ENCODE measurements at places on chromosomes 16 and 17.
A peak's percentile ranks its signal among the peaks of the same experiment; 100 is the strongest.

GRCh38 chr17:63387656-63388340 is 58.3 kb downstream of the CYB561 start:
- DNase-seq: no peak

- no peak for DNase-seq
Measured at GRCh38 chr17:36504156-36504545, 17.7 kb downstream of the ZNHIT3 start.

- no peak for DNase-seq
Measured at GRCh38 chr16:3120435-3120834, 8.0 kb downstream of the ZNF205 start.

- no peak for DNase-seq
Measured at GRCh38 chr17:62164747-62165722, 100.0 kb upstream of the MED13 start.

GRCh38 chr17:57995076-57995956 is 7.3 kb upstream of the VEZF1 start:
- DNase-seq: peak; percentile 39

DNA sequence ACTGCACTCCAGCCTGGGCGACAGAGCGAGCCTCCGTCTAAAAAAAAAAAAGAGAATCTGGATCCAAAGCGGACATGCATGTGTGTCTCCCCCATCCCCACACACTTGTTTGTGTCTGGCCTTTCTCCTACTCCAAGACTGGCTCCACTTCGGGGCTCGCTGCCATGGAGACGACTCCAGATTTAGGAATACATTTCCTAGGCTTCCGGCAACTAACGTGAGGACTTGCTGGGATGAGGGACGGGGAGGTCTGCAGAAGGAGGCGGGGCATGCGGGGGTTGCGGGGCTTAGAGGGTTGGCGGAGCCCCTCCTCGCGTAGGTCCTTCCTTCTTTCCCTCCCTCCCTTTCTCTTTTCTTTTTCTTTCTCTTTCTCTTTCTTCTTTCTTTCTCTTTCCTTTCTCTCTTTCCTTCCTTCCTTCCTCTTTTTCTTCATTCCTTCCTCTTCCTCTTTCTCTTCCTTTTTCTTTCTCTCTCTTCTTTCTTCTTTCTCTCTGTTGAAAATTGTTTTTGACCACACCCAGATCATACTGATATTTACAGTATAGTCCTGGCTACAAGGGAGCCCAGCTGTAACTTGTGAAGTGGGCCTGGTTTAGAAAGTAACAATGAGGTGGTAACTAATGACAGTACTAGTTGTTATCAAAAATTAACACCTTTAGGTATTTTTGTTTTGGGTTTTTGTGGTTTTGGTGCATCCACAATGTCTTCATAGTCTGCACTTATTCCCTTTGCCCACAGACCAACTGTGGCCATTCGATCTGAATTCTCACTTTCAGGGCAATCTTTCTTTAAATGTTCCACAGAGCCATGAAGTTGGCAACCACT is 25.2 kb downstream of the MIS12 start:
- no peak for DNase-seq

GRCh38 chr17:13410874-13411273 is 190.9 kb downstream of the HS3ST3A1 start:
- no peak for DNase-seq

- no peak for DNase-seq
Measured at GRCh38 chr17:38341035-38341721, 2.6 kb downstream of the GPR179 start.

DNA sequence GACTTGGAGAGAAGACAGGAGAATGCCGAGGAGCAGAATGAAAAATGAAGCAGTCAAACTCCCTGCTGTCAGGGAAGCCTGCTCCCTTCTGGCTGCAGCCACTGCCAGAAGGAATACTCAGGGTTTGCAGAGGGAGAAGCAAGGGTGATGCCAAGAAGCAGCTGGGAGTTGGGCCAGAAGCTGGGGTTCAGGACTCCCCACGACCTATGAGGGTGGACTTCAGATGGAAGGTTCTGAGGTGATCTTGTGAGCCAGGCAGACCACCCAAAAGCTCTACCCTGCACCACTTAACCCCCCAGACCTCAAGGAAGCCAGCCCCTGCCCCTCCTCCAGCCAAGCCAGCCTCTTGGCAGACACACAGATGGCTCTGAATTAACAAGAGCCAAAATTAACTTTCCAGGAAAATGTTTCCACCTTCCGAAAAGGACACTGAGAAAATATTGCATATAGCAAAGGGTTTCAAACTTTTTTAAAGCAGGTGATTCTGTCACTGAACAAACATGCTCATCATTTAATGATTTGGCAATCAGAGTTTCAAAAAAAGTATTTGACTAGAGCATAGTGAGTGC is 126.0 kb upstream of the ERCC4 start:
- DNase-seq: no peak

- no peak for DNase-seq
Measured at GRCh38 chr16:85448557-85449190, 164.4 kb upstream of the GSE1 start.

GRCh38 chr16:19282101-19282500 is 3.4 kb upstream of the CLEC19A start:
- no peak for DNase-seq

DNA sequence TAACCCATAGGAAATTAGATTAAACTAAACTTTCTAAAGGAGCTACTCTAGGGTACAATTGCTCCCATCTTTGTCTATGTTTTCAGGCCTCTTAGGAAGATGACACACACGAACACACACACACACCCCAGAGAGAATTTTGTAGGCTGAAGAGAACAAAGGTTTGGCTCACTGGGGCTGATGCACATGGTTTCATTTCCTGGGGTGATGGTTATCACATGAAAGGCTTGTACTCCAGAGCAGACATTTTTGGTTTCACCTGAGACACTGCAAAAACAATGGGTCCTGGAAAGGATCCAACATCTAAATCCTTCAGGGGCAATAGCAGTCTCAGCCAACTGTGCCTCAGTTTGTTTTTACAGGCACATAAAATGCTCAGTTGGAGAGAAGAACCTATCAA is 62.8 kb downstream of the GRB7 start:
- no peak for DNase-seq

GRCh38 chr16:56918467-56919012 is 13.4 kb upstream of the HERPUD1 start:
- DNase-seq: no peak

- DNase-seq: no peak
Measured at GRCh38 chr17:74332763-74333283, 6.8 kb downstream of the KIF19 start.

DNA sequence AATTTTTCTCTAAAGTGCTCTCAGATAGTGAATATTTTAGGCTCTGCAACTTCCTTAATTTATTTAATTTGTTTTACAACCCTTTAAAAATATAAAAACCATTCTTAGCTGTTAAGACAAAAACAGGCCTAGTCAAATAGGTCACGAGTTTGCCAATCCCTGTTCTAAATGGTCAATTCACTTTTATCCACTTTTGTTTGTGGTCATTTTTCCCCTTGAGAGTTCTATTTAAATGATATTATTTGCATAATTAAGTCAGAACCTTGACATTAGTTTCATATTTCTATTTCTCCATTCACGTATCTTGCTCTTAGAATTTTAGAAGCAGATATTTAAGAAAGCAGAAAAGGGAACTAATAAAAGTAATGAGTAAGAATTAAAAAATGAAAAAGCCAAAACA is 4.0 kb downstream of the AMFR start:
- DNase-seq: no peak

DNA sequence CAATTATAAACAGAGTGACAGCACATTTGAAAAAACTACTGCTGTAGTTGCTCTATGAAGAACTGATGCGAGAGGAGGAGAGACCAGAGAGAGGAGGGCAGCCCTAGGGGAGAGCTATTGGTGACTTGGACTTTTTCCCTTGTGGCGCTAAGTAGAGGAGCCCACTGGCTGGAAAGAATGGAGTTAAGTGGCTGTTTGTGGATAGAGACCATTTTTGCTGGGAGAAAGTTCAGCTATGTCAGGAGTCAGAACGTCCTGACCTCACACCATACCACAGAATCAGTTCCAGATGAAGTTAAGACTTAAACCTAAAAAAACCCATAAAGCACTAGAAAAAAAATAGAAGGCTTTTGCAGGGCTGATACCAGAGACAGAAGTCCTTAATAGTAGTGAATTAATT is 2.0 kb downstream of the POLR2A start:
- DNase-seq: no peak

Data from GOT3 (cell line).